ENCODE measurements at places on chromosomes 3 and 15.

DNA sequence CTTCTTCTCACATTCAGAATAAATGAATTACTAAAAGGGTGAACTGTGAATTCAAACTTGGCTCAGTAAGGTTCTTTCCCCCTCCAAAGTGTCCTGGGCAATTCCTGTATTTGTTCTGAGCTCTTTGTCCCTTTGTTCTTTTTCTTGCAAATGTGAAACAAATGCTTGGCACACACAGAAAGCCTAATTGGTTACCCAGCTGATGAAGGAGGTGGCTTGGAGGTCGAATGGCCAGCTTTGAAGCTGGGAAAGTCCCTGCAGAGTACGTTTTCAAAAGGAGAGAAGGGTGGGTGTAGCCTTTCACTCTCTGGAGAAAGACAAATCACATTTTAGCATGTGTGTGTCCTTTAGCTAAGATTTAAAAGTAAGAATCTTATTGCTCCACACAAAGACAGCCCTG is 154.4 kb downstream of the PEX5L start:
- no peak for DNase-seq

GRCh38 chr15:59636184-59636583 is 21.1 kb downstream of the GTF2A2 start:
- DNase-seq, result no peak

DNA sequence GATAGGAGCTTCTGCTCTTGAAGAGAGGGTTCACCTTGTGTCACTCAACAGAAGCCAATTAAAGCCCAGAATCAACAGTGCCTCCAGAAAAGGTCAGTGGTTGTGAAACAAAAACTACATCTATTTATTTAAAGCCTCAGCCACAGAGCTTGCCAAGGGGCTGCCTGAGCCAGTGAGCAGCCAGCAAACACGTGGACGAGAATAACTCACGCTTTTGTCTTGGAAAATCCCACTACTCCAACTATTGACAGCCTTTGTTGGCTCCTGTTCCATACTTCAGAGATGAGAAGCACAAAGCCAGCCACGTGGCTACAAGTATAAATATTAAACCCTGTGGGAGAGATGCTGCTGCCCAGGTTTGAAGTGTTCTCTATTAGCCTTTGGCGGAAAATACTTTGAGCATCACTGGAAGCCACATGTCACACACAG is 10.3 kb downstream of the GPR156 start:
- DNase-seq, result no peak

DNA sequence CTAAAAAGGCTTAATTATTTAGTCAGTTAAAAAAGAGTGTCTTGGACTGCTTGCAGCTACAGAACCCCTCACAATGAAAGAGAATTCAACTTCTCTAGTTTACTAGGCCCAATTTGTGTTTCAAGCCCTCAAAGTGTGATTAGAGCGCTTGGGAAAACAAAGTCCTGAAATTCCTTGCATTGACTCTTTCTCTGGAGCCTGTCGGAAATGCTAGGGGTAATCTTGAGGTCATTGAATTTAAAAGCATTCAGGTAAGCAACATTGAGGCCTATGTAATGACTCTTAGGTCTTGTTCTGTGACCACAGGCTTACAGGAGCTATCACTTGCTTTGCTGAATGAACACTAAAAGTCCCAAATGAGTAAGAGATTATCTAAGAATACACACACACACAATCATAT is 186.0 kb downstream of the NLGN1 start:
- DNase-seq, result no peak

- no peak for DNase-seq
These were observed 96.0 kb upstream of the TLE3 start for GRCh38 chr15:70193734-70194133.

DNA sequence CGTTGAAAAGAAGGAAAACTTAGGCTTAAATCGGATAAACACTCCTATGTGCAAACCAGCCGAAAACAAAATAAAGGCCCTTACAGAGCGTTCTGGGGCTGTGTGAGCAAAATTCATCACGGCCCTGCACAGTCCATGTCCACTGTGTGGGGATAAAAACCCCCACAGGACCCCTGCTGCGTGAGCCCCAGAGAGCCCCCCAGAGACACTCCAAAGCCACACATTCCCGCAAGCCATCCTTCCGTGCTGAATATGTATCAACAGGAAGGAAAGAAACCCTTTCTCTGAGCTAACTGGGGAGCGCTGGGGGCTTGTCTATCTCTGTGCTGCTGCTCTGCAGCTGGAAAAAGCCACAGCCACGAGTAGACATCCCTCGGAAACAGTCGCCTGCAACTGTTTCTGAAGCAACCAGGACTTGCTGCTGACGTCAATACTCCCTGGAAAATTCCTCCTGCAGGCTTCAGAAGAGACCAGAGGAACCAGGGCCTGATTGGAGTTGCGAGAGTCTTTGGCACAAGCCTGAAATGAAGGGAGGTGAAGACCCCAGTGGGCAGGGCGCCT is 72.7 kb downstream of the NUP210 start:
- DNase-seq, result no peak

GRCh38 chr3:194032828-194033435 is 103.0 kb upstream of the HES1 start:
- no peak for DNase-seq

- no peak for DNase-seq
These were observed 133.4 kb downstream of the EEFSEC start for GRCh38 chr3:128286691-128287090.

Measured in cortex of kidney (tissue), 1 donor.